ENCODE measurements at places on chromosomes 1 and 21. TPM values are rescaled to one million over a fixed set of nuclear protein-coding genes. Genes with fewer than 3 reads are reported as not detected.

CA6 gene
- not detected for total RNA-seq

C1QC gene
- not detected for total RNA-seq

PTGER3 gene
- not detected for total RNA-seq

HAPLN2 gene
- total RNA-seq, result 0.20 TPM

MCOLN2 gene
- 1.7 TPM for total RNA-seq

IGSF9 gene
- total RNA-seq, result 0.29 TPM

CCDC17 gene
- total RNA-seq, result 0.19 TPM

SLAMF6 gene
- not detected for total RNA-seq

ZYG11B gene
- total RNA-seq, result 5.1 TPM

TFAP2E gene
- total RNA-seq, result 0.40 TPM

FCER1G gene
- not detected for total RNA-seq

ATP1A4 gene
- not detected for total RNA-seq

ADORA3 gene
- total RNA-seq, result not detected

HMGCS2 gene
- not detected for total RNA-seq

ADAMTSL4 gene
- 4.8 TPM for total RNA-seq

DSCAM gene
- not detected for total RNA-seq

S100A2 gene
- total RNA-seq, result 28.6 TPM

SLC9C2 gene
- total RNA-seq, result not detected

GPR61 gene
- total RNA-seq, result not detected

All from A549 treated with ZK216348 at 1 μM for 4 hours (cell line).